ENCODE measurements at places on chromosomes 16 and 17.

GRCh38 chr16:1414532-1415260, at the start of gene UNKL:
TSS of gene UNKL (minus strand) at chr16:1414704. CDS start at chr16:1414691, 13 bp downstream.
- DNase-seq: no peak

DNA sequence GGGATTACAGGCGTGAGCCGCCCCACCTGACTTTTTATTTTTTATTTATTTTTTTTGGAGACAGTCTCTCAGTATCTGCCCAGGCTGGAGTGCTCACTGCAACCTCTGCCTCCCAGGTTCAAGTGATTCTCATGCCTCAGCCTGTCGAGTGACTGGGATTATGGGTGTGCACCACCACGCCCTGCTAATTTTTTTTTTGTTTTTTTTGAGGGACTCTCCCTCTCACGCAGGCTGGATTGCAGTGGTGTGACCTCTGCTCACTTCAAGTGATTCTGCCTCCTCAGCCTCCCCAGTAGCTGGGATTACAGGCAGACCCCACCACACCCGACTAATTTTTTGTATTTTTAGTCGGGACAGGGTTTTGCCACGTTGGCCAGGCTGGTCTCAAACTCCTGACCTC, 7.7 kb downstream of the ZNF207 start:
- no peak for DNase-seq

GRCh38 chr16:23428351-23428750, 24.6 kb downstream of the COG7 start:
- no peak for DNase-seq

DNA sequence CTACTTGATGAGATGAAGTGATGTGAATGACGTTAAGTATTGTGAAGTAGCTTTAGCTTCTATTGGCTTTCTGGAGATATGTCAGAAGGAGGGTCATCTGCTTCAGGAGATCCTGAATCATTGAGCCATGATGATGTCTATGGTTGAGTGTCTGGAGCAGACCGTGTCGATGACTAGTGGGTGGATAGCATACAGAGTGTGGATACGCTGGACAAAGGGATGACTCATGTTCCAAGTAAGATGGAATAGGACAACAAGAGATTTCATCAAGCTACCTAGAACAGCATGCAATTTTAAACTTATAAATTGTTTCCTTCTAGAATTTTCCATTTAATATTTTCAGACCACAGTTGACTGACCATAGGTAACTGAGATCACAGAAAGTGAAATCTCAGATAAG, 116.1 kb upstream of the RBBP6 start:
- no peak for DNase-seq

DNA sequence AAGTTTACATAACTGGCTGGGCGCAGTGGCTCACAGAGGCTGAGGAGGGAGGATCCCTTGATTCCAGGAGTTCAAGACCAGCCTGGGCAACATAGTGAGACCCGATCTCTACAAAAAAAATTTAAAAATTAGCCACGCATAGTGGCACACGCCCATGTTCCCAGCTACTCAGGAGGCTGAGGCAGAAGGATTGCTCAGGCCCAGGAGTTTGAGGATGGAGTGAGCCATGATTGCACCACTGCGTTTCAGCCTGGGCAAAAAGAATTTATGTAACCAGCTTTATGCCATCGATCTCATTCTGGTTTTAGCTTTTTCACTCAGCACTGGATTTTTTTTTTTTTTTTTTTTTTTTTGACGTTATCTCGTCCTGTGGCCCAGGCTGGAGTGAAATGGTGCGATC, 9.1 kb upstream of the CD300E start:
- no peak for DNase-seq

GRCh38 chr16:15682105-15682570, 32.1 kb downstream of the NDE1 start:
- no peak for DNase-seq

GRCh38 chr17:53033297-53033696, 789.4 kb upstream of the KIF2B start:
- DNase-seq: no peak

GRCh38 chr17:67718325-67718941, 697 bp downstream of the NOL11 start:
- no peak for DNase-seq

- DNase-seq: no peak
Observed at GRCh38 chr17:2214047-2214928, 89.3 kb downstream of the SMG6 start.

DNA sequence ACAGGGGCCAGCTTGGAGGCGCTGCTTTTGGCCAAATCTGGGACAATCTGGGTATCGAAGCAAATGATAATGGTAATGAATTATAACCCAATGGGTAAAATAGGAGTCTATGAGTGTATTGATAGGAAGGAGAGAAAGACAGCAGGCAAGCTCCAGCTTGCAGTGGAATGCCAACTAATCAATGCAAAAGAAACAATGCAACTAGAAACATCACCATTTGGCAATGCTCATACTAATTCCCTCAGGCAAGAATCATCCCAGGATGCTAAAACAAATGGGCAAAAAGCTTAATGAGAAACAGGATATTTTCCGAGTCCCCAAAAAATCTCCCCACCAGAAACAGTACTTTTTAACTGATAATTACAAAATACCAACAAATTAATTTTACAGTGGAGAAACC, 64.7 kb downstream of the ADCY9 start:
- no peak for DNase-seq

DNA sequence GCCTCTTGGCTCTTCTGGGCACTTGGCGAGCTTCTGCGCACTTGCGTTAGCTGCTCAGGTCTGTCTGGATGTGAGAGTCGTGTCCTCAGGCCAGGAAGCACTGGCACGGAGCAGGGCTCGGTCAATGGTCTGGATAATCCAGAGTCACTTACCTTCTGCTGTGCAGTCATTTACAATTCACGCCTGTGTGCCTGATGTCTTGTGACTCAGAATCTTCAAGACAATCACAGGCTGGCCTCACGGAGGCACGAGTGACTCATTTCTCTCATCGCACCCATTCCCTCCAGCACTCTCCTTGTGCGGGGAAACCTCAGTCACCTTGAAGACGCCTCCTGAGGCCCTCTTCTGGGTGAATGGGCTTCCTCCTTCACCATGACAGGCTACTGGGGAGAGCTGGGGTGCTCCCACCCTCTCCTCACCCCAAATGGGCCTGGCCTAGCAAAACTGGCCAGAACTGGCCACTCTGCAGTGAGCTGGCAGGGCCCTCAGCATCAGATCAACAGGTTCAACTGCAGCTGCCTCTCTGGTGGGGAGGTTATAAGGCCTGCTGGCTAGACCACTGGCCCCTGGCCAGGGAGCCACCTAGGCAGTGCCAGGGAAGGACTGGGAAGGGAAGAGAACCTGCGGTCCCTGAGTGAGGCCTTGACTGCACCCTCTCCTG, 1.9 kb upstream of the CAPN15 start:
- peak; percentile 13 for DNase-seq

DNA sequence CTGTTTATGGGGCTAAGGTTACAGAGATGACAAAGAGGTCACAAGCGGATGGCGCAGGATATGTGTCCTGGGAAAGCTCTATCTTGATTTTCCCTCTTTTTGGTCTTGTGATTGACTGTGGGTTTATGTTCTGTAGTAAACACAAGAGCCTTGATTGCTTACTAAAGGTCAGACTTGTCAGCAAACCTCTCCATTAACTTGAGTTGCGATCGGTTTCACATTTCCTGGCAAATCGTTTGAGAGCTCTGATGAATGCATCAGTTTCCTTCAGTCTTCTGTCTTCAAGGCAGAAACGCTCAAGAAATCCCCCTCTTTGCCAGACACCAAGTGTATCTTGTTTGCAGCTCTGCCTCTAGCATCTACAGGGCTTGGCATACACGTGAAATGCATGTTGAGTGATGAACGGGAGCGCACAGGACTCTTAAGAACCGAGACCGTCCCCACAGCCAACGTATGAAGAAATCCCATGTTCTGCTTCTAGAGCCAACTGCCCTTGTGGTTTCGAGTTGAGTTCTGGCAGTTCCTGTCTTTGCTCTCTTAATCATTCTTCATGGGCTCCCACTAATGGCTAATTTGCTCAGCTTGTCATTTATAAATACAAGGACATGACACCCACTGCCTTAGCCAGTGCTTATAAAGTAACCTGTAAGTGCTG, 143.3 kb downstream of the PITPNC1 start:
- DNase-seq: peak; percentile 44

DNA sequence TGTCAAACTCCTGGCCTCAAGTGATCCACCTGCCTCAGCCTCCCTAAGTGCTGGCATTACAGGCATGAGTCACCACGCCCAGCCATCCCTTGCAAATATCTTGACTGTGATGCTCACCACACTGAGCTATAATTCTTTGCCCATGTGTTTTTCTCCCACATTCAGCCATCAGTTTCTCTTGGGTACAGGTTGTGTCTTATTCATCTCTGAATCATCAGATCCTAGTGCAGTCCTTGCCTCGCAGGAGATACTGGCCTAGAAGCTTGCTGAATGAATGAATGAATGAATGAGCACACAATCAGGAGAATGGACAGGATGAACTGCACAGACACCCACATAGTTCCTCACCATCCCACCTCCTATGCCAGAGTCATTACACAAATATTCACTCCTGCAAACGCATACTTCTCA, 24.4 kb upstream of the ETV4 start:
- DNase-seq: no peak

DNA sequence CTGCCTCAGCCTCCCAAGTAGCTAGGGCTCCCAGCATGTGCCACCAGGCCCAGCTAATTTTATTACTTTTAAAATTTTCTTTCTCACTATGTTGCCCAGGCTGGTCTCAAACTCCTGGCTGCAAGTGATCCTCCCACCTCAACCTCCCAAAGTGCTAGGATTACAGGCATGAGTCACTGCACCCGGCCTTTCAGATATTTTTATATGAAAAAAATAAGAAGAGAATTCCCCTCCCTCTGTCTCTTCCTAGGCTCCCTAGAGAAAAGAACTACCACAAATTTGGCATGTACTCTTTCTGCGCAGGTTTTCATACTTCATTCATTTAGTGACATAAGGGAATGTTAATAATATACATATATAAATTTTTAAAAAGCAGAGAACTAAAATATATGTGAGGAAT, 21.7 kb upstream of the SMURF2 start:
- no peak for DNase-seq

DNA sequence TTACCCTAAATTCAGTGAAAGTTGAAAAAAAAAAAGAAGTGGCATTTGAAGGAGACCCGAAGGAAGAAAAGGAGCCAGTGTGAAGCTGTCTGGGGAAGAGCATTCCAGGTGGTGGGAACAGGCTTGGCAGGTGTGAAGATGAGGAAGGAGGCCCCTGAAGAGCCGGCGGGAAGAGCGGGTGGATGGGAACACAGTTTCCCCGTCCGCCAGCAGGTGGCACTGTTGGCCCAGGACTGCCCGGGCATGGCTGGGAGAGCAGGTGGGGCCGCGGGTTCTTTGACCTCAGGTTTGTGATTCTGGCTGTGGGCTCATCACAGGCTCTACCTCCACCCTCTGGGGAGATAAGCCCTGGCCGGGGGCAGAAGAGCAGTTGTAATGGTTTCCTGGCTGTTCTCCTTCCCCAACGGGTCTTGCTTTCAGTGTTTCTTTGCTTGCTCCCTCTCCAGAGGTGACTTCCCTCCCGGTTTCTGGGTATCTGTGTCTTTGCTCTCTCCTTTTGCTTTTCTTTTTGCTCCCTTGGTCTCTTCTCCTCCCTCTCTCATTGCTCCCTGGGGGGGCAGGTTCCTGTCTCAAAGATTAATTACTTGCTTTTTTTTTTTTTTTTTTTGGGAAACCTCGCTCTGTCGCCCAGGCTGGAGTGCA, 32.3 kb downstream of the RAP1GAP2 start:
- DNase-seq: no peak

DNA sequence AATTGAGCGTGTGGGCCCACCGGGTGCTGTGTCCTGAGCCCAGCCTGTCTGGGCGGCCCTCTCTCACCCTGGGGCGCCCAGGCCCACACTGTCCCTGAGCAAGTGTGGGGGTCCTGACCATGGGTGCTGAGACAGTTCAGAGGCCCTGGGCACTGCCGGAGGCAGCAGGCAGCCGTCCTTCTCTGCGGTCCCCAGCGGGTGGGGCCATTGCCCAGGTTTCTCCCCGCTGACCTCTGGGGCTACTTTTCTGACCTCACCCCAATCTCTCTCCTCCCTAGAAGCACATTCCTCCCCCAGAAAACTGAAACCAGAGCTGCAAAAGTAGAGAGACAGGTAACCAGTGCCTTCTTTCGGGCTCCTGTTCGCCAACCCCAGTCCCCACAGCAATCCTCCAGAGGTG, 36.0 kb upstream of the PVALEF start:
- no peak for DNase-seq

GRCh38 chr16:3787924-3788661, 70.8 kb upstream of the TRAP1 start:
- no peak for DNase-seq

GRCh38 chr16:79278506-79278905, 322.0 kb downstream of the MAF start:
- no peak for DNase-seq

GRCh38 chr17:73343168-73343634, 31.4 kb upstream of the CDC42EP4 start:
- no peak for DNase-seq

- DNase-seq: no peak
Observed at GRCh38 chr16:73304008-73304774, 256.3 kb upstream of the ZFHX3 start.

DNA sequence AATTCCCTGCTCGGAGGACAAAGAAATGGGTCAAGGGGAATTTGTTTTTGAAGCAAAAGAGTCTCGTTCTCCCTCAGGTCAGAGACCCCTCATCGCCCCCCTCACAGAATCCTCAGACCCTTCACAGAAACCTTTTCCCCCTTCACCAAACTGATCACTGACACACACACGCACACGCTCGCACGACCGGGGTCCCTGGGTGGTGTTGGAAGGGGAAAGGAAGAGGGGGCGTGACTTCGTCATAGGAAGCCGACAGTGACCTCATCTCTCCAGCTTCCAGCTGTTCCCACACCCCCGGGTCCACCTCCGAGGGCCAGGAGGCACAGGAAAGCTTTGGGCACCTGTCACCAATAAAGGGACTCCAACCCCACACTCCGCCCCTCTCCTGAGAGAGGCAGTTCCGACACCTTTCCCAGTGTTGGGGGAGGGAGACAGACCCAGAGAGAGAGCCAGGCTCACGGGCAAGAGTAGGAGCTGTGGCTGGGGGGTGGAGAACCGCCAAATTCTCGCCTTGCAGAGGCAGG, 1.2 kb downstream of the ASGR1 start:
- DNase-seq: no peak

DNA sequence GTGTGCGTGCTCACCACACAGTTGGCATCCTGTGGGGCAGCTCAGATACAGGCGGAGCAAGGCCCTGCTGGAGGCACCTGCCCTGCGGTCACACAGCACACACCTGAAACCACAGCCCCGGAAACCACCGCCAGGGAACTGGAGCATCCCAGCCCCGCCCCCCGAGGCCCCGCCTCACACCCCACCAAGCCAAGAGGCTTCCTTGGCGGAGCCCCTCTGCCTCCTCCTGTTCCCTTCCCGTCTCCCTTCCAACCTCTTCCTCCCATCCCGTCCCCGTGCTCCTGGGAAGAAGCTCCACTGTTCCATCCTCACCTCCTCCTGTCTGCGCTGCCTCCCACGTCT, 205.5 kb downstream of the NTN1 start:
- no peak for DNase-seq
